Mammary epithelial cell (primary cell): ENCODE measurements at places on chromosomes 12 and 14. TPM values are rescaled to one million over a fixed set of nuclear protein-coding genes. Genes with fewer than 3 reads are reported as not detected.

The KRAS gene
- polyA plus RNA-seq, result 10.0 TPM

The AKAP3 gene
- 0.44 TPM for polyA plus RNA-seq

The PARPBP gene
- 5.8 TPM for polyA plus RNA-seq

The TSPAN8 gene
- polyA plus RNA-seq, result not detected

The PPP1R36 gene
- polyA plus RNA-seq, result 0.12 TPM

The MYF5 gene
- polyA plus RNA-seq, result not detected

The KRT79 gene
- polyA plus RNA-seq, result not detected

The CACNA2D4 gene
- polyA plus RNA-seq, result not detected

The MMP14 gene
- 351 TPM for polyA plus RNA-seq

The C12orf56 gene
- polyA plus RNA-seq, result 0.09 TPM

The C12orf54 gene
- polyA plus RNA-seq, result 1.9 TPM

The TSPAN11 gene
- 0.06 TPM for polyA plus RNA-seq

The MYH7 gene
- polyA plus RNA-seq, result not detected

The GYS2 gene
- not detected for polyA plus RNA-seq

The LTBR gene
- polyA plus RNA-seq, result 119 TPM

The RASAL1 gene
- polyA plus RNA-seq, result 0.10 TPM

The FGD4 gene
- polyA plus RNA-seq, result 11.1 TPM

The RERG gene
- polyA plus RNA-seq, result not detected

DNA sequence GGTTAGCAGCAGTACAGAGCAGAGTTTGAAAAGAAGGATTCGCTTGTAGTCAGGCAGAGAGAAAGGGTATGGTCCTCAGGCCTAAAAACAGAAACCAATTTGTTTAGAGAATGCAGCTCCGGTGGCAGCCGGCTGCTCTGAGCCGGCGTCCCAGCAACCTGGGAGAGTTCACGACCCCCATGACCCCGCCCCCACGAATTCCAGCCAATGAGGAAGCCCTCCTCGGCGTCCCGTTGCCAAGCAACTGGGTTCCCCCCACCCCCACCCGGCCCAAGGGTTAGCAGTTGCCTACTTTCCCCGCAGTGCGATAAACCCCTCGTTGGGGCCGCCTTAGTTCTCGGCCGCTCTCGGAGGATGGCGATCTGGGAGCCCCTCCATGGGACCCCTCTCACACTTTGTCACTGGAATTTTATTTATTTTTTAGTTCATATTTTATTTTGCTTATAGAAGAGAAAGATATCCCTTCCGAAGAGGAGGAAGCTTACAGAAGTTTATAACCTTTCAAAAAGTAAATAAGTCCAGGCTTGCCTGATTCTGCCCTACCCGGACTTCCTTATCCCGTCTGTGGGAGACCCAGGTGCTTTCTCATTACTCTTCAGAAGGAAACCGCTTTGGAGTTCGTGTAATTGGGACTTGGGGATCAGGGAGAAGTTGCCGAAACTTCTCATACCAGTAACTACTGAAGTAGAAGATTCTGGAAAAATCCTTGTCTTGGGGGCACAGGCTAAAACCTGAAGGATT is at the start of gene CCDC60:
Gene CCDC60, plus strand, starts transcription at position 300 of the 741 bp plus-strand sequence. CDS start 448 bp downstream, outside the sequence.
- DNase-seq, result no peak

GRCh38 chr12:53190108-53190729 is 9.5 kb upstream of the CSAD start:
- DNase-seq, result peak; percentile 28

GRCh38 chr14:30387871-30388270 is 171.1 kb upstream of the G2E3 start:
- DNase-seq, result no peak

- no peak for DNase-seq
Measured at GRCh38 chr12:20624718-20625117, 70.4 kb upstream of the SLCO1C1 start.

DNA sequence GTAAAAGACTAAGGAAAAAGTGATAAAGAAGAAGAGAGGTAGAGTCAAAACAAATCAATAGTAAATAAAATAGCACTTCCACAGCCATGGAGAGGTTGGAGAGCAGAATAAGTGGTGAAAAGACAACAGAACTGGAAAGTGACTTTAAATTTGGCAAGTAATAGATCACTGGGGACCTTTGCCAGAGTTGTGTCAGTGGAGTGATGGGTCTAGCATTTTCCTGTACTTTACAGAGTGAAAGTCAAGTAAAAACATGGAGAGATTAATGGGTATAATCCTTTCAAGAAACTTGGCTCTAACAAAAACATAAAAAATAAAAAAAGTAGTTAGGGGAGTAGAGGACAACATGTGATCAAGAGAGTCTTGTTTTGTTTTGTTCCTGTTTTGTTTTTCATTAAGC is 502.2 kb upstream of the RPL10L start:
- DNase-seq, result no peak

GRCh38 chr14:32142341-32142740 is 59.5 kb upstream of the RNU6-7 start:
- DNase-seq, result no peak

- no peak for DNase-seq
Measured at GRCh38 chr12:75207338-75208083, 2.1 kb downstream of the KCNC2 start.

- DNase-seq, result no peak
Measured at GRCh38 chr12:20444595-20445170, 76.3 kb downstream of the PDE3A start.

DNA sequence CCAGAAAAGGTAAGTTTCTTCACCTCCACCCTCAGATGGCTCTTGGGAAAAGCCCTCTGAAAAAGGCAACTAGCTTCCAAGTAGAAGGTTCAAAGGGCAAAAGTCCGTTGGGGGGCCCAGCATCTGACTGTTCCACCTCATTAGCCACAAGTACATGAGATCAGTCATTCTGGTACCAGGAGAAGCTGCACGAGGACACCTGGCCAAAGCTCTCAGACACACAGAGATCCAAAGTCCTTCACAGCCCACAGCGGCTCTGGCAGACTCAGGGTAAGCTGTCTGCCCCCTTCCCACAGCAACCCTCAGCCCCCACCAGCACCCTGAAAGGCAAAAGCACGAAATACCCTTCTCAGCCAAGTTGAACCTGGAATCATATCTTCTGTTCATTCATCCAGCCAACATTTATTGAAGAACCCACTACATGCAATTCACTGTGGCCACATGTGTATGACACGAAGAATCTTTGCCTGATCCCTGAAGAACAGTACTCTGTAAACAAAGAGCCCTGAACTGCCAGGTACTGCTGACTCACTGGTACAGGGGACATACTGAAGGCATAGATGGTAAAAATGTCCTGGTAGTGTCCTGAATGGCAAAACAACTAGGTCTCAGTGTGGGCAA is 19.0 kb downstream of the SLC7A7 start:
- peak; percentile 26 for DNase-seq

DNA sequence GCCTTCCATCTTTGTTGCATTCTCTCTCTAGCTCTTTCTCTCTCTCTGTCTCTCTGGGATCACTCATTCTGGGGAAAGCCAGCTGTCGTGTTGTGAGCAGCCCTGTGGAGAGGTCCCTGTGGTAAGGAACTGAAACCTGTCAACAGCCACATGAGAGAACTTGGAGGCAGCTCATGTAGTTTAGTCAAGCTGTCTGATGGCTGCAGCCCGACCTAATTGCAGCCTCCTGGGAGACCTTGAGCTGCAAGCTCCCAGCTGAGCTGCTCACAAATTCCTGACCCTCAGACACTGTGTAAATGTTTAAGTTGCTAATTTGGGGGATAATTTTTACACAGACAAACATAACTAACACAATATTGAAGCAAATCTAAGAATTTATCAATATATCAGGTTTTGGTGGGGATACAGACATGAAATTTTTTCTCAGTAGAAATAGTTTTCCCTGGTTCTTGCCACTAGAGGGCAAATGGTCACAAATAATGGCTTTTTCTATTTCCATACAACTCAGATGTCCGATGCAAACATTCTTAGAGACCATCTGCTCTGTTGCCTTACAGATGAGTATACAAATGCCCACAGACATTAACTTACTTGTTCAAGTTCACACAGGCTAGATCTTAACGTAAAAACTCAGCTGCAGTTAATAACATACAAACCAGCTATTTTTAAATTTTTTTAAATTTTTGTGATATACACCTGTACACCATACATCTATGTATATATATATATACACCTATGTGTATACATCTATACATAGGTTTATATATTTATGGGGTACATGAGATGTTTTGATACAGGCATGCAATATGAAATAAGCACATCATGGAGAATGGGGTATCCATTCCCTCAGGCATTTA is 15.5 kb upstream of the KRR1 start:
- DNase-seq, result peak; percentile 34

DNA sequence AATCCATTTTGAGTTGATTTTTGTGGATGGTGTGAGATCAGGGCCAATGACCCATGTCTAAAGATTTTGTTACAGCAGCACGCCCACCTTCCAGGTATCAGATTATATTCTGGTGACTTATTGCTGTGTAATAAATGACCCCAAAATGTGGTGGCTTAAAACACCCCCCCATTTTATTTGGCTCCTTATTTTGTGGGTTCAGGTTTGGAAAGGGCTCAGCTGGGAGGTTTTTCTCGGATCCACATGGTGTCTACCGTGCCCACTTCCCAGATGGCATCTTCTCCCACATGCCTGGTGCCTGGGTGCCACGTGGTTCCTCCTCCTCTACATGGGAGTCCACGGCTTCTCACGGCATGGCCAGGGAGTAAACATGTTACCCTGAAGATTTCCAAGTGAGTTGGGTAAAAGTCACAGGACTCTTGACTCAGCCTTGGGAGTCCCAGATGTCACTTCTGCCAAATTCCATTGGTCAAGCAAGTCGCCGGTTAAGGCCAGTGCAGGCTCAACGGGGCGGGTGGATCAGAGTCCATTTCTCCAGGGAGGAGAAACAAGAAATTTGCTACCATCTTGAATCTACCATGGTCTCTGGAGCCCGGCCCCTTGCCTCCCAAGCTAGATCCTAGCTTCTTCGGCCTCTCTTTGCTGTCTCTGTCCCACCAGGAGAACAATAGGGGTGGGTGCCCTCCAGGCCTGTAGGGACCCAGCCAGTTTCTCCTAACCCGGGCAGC is 214.3 kb downstream of the KIF26A start:
- DNase-seq, result no peak

- DNase-seq, result no peak
Measured at GRCh38 chr12:109451400-109451799, 25.7 kb downstream of the KCTD10 start.

DNA sequence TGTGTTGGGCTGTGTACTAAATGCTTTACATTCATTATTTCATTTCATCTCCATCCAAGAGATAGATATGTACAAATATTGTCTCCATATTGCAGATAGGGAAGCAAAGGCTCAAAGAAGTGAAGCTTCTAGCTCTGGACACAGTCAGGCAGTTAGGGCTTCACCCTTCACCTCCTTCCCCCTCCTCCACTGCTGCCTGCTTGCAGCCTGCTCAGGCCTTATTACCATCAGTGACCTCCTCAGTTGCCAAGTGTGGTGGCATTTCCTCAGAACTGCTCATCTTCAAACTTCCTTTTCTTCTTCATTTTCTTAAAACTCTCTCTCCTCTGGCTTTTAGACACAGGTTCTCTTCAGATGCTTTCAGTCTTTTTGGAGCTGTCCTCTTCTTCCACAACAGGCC is 4.7 kb upstream of the GPATCH2L start:
- no peak for DNase-seq

GRCh38 chr14:101352567-101352966 is 208.7 kb upstream of the DIO3 start:
- no peak for DNase-seq

DNA sequence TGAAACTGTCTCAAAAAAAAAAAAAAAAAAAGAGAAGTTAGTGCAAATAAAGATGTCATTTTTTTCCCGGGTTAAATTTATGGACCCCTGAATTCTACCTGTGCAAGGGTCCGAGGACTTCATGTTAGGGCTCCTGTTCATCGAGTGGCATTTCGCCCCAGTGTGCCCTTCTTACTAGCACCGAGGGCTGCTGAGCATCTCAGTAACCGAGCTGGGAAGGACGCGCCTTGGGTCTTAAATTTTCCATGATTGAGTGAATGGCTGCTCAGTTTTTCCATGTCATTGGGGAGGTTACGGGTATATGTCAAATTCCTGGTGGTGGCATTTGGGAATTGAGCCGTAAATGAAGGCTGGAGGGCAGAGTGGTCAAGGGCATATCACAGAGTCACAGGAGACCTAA is 34.9 kb upstream of the MAP1LC3B2 start:
- DNase-seq, result no peak

GRCh38 chr12:92047393-92047826 is 98.2 kb downstream of the BTG1 start:
- no peak for DNase-seq

- DNase-seq, result no peak
Measured at GRCh38 chr12:113559466-113559865, 87.8 kb upstream of the LHX5 start.

GRCh38 chr12:129073157-129073915 is 220.1 kb downstream of the GLT1D1 start:
- DNase-seq, result no peak

- no peak for DNase-seq
Measured at GRCh38 chr14:26982071-26982470, 384.2 kb upstream of the NOVA1 start.

DNA sequence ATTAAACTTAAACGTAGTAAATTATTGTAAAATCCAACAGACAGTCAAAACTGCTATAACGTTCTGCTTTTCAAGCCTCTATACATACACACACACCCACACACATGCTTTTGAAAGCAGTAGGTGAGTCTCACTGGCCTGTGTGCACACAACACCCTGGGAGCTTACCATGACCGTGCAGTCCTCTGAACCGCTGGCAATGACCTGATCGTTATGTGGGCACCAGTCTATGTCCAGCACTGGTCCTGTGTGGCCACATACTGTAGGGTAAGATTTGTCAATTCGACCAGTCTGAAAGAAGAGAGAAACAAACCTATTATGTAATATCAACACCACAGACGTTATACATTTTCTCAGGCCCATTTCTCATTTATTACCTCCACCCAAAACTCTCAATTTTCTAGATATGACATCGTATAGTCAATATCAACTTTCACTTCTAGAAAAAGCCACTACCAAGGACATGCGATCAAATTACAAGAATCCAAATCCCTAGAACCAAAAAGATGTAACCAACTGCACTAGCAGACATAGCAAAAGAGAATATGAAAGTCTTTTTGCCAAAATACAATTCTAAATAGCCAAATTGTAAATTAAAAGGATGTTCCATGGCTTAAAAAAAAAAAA is 44.5 kb upstream of the SELPLG start:
- no peak for DNase-seq

DNA sequence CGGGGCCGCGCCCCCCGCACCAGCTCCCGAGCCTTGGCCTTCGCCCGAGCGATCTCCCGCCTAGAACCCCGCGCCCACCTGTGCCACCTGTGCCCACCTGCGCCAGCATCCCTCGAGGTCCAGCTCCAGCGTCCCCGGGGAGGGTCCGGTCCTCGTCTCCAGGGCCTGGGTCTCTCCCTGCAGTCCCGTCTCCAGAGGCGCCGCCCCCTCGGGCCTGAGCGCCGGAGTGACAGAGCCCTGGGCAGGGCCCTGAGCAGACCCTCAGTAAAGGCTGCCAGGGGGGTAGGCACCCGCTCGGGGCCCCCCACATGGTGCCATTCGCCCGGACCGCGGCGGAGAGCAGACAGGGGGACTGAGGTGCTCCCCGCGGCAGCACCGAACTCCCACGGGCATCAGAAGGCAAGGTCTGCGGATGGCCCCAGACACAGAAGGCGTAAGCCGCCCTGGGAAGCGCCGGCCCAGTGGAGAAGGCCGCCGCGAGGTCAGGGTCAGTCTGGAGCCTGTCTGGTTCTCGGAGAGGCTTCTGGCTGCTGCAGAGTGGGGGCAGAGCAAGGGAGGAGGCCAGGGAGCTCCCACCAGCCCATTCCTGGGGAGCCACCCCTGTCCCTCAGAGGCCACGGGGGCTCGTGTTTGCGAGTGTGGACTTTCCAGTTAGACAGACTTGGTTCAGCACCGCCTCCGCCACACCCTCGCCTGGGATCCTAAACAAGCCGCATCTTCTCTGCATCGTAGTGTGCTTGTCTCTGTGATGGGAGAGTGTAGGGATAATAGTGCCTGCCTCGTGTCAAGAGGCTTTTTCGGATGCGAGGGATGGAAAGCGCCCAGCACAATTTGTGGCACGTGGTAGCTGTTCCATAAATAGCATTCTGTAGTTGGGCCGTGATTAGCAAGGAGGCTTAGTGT is 1.1 kb upstream of the PPP1R13B start:
- no peak for DNase-seq
